Uterus (tissue), 4 donors: ENCODE measurements at places on chromosomes 4 and X. TPM values are rescaled to one million over a fixed set of nuclear protein-coding genes. Genes with fewer than 3 reads are reported as not detected.

Gene BBS12
- total RNA-seq: 3.6 TPM

DNA sequence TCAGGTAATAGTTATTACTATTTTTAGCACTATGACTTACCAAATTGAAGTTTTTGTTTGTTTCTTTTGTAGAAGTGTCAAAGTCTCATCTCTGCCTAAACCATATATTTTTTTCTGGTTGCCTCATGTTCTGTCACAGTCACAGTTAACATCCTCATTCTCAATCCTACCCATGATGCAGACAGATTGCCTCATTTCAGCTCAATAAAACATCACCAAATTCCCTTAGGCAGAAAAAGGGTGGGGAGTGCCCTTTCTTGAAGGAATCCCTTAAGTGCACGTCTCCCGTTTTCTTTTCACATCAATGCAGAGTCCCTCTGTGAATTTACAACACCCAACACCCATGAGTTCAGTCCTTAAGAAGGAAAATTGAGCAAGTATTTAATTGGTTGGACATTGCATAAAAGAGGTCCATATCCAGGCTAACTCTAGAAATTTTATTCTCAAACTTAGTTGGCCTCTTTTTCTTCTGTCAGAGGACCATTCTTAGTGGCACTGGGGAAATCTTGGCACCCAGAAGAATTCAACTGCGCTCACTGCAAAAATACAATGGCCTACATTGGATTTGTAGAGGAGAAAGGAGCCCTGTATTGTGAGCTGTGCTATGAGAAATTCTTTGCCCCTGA is 103.7 kb upstream of the BMPR1B start:
- H3K36me3 ChIP-seq: no peaks in the 10 kb centered on the region
- H3K27ac ChIP-seq: no peak overlapping the region
- no peak for DNase-seq
- H3K4me1 ChIP-seq: no peaks in the 10 kb centered on the region

DNA sequence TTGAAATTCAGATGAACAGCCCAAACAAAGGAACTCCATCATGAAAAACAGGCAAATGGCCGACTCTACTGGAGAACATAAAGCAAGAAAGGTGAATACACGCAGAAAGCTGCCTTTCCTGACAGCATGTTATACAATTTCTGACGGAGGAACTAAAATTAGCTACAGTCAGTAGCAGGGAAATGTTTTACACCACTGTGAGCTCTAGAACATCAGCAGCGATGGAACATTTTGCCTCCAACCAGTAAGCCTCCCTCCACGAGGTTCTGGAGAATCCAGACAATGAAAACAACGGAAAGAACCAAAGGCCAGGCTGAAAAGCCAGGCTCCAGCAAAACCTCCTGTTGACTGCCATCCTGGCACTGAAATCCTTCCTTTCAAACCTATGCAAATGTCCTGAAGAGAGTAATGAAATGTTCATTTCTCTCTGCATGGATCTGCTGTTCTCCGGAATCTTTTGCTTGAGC is 78.9 kb downstream of the IRF2 start:
- no peak overlapping the region for H3K27ac ChIP-seq
- no peak overlapping the region for H3K4me3 ChIP-seq
- H3K36me3 ChIP-seq: no peaks in the 10 kb centered on the region
- H3K27me3 ChIP-seq: no peaks in the 10 kb centered on the region
- DNase-seq: no peak

DNA sequence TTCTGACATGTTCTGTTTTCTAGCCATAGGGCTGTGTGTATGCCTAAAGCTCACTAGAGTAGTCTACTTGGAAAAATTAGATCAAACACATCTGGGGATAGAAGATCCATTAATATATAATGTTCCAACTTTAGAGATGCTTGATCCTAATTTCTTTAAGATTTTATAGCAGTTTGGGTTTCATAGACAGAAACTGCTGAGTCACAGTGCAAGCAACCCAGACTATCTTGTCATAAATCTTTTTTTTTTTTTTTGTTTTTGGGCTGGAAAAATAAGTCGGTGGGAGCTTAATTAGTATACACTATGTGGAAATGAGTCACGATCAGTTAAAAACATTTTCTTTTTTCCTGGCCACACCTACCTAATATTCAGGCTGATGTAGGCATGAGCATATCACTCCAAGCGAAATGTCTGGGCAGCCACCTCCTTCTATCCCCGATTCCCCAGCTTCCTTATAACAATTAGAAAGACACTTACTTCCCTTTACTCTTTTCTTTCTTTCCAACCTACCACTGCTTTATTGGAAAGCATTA is 58.2 kb upstream of the CASK start:
- no peaks in the 10 kb centered on the region for H3K36me3 ChIP-seq
- no peak for DNase-seq
- no peak overlapping the region for H3K4me3 ChIP-seq
- no peak overlapping the region for H3K27ac ChIP-seq
- H3K27me3 ChIP-seq: no peaks in the 10 kb centered on the region

Gene GAGE12F
- not detected for total RNA-seq

- no peaks in the 10 kb centered on the region for H3K4me1 ChIP-seq
- no peak overlapping the region for H3K27ac ChIP-seq
- no peaks in the 10 kb centered on the region for H3K36me3 ChIP-seq
- H3K27me3 ChIP-seq: no peaks in the 10 kb centered on the region
These were observed 78.7 kb upstream of the PDE5A start for GRCh38 chr4:119707336-119707735.

DNA sequence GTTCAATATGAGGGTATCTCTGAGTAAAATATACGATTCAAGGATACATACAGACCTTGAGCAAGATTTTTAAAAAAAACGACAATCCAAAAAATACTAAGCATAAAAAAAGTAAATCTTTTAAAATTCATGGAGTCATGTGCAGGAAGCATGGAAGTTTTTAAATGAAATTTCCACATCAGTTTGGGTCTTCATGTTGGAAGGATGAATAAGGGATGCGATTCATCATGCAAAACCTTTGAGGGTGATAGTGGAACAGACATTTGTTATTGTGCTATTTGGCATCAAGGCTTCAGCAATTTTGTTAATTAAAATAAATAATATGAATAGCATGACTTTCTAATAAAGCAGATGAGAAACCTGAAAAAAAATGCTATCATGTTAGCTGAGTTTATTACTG is 815.0 kb upstream of the PCDH10 start:
- H3K27ac ChIP-seq: no peak overlapping the region
- no peaks in the 10 kb centered on the region for H3K36me3 ChIP-seq
- no peak for DNase-seq
- H3K27me3 ChIP-seq: no peaks in the 10 kb centered on the region
- no peak overlapping the region for H3K4me3 ChIP-seq

GRCh38 chr4:10706236-10706635 is 21.7 kb upstream of the CLNK start:
- H3K27ac ChIP-seq: no peak overlapping the region
- H3K4me3 ChIP-seq: no peak overlapping the region
- no peaks in the 10 kb centered on the region for H3K36me3 ChIP-seq
- no peaks in the 10 kb centered on the region for H3K4me1 ChIP-seq

- DNase-seq: peak; percentile 41
- H3K27ac ChIP-seq: peak overlapping the region; percentile 62
- no peaks in the 10 kb centered on the region for H3K27me3 ChIP-seq
These were observed 178.7 kb upstream of the RBPJ start for GRCh38 chr4:26141911-26142638.

GRCh38 chrX:85052636-85053343 is 49.1 kb downstream of the APOOL start:
- DNase-seq: no peak
- no peak overlapping the region for H3K27ac ChIP-seq
- no peak overlapping the region for H3K4me3 ChIP-seq

- H3K27me3 ChIP-seq: no peaks in the 10 kb centered on the region
- no peaks in the 10 kb centered on the region for H3K4me1 ChIP-seq
- no peak overlapping the region for H3K27ac ChIP-seq
- no peak overlapping the region for H3K4me3 ChIP-seq
These were observed 10.8 kb upstream of the GAGE10 start for GRCh38 chrX:49292400-49293362.

Gene PWWP3B
- 20.6 TPM for total RNA-seq

- H3K36me3 ChIP-seq: no peaks in the 10 kb centered on the region
- H3K4me3 ChIP-seq: no peak overlapping the region
- H3K27me3 ChIP-seq: no peaks in the 10 kb centered on the region
- H3K4me1 ChIP-seq: no peaks in the 10 kb centered on the region
These were observed 14.2 kb downstream of the DHRSX start for GRCh38 chrX:2486476-2487133.

DNA sequence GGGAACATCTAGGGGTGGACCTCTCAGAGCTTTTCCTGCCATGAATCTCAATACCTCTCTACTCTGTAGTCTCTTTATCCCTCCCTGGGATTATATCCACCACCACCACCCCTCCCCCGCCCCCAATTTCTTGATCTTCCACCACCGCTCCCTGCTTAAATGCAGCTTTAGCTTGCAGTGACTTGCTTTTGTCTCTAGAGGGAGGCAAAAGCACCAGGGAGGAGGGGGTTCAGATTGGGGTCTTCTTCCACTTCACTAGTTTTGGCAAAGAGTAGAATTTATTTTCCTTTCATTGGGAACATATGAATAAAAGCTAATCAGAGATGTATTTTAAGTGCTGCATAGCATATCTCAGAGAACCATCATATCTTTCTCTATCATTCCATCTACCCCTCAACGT is 5.5 kb downstream of the ARHGAP36 start:
- no peaks in the 10 kb centered on the region for H3K4me1 ChIP-seq
- no peak overlapping the region for H3K27ac ChIP-seq
- H3K27me3 ChIP-seq: no peaks in the 10 kb centered on the region
- no peaks in the 10 kb centered on the region for H3K36me3 ChIP-seq
- H3K4me3 ChIP-seq: no peak overlapping the region
- no peak for DNase-seq

Gene AMBN
- total RNA-seq: not detected

DNA sequence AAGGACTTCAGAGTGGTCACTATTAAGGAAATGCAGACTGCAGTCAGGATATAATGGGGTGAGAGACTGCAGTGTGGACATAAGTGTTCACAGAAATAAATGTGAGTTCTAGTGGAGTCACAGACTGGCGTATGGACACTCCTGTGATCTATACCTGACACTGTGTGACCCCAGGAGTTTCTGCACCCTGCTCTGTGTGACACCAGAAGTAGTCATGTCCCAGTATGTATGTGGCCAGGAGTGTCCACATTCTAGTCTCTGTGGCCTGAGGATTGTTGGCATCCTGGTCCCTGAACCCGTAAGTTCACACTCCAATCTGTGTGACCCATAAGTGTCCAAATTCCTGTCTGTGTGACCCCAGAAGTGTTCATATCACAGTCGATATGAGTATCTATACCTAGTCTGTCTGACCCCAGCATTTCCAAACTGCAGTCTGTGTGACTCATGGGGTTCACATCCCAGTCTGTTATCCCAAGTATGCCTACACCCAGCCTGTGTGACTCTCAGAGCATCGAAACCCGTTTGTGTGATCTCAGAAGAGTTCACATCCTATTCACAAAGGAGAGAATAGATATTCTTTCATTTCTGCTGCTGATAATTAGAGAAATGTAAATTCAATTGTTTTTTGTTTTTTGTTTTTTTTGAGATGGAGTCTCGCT is 16.3 kb downstream of the WDR13 start:
- no peak for DNase-seq
- no peaks in the 10 kb centered on the region for H3K36me3 ChIP-seq
- H3K27me3 ChIP-seq: no peaks in the 10 kb centered on the region
- no peak overlapping the region for H3K4me3 ChIP-seq

GRCh38 chr4:6038711-6039110 is 20.5 kb upstream of the C4orf50 start:
- H3K27me3 ChIP-seq: no peaks in the 10 kb centered on the region
- no peaks in the 10 kb centered on the region for H3K4me1 ChIP-seq
- H3K4me3 ChIP-seq: no peak overlapping the region
- no peak for DNase-seq

Gene PDE6B
- total RNA-seq: 16.2 TPM

Gene POU4F2
- total RNA-seq: not detected

Gene STEEP1
- 5.6 TPM for total RNA-seq

DNA sequence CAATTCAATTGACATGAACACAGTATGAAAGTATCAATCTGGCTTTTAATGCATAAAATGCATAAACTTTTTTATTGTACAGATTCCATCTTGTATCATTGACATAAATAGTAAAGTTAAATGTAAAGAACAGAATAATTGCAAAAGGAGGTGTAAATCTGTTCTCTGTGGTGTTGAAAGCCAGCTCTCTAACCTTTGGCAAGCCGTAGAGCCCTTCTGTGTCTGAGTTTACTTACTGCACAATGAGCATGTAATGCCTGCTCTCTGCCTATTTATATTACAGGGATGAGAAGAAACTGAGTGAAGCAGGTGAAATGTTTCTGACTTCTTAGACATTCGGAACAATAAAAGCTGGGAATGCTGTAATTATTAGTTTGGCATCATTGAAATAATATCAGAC is 389.3 kb upstream of the EPHA5 start:
- no peaks in the 10 kb centered on the region for H3K27me3 ChIP-seq
- no peaks in the 10 kb centered on the region for H3K36me3 ChIP-seq
- no peak overlapping the region for H3K27ac ChIP-seq
- no peaks in the 10 kb centered on the region for H3K4me1 ChIP-seq

DNA sequence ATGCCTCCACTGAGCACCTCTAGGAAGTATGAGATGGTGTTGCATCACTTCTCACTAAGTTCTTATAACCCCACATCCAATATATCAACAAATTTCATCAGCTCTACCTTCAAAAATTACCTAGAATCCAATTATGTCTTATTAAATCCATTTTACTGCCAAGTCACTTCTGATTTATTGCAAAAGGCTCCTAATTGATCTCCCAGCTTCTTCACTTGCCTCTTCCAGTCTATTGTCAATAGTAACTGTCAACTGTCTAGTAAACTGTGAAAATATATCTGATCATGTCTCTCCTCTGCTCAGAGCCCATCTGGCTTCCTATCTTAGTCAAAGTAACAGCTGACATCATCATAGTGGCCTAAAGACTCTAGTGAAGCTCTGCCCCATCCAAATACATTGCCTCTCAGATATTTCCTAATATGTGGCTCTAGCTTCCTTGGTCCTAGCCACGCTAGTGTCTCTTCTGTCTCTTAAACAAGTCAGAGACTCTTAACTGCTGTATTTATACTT is 414.5 kb upstream of the ATOH1 start:
- no peaks in the 10 kb centered on the region for H3K27me3 ChIP-seq
- H3K27ac ChIP-seq: no peak overlapping the region
- H3K36me3 ChIP-seq: no peaks in the 10 kb centered on the region
- no peak for DNase-seq

DNA sequence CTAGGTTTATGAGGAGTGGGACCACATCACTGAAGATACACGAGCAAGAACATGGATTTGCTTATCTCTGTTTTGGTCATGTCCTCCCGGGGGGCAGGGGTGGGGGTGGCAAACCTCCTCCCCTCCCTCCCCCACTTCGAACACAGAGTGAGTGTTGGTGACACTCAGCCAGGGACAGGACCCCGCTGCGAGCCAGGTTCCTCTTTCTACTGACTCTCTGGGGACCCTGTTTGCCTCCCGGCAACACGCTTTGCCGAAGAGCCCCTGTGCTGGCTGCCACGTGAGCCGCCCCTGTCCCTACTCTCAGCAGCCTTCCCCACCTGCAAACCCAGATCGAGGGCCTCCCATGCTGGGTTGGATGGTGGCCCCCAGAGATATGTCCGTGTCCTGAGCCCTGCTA is 34.7 kb downstream of the P2RY8 start:
- H3K36me3 ChIP-seq: no peaks in the 10 kb centered on the region
- H3K4me3 ChIP-seq: no peak overlapping the region
- H3K27me3 ChIP-seq: no peaks in the 10 kb centered on the region

GRCh38 chrX:120517936-120518335 is 42.8 kb downstream of the CUL4B start:
- no peaks in the 10 kb centered on the region for H3K27me3 ChIP-seq
- H3K4me3 ChIP-seq: no peak overlapping the region
- no peaks in the 10 kb centered on the region for H3K36me3 ChIP-seq
- H3K4me1 ChIP-seq: no peaks in the 10 kb centered on the region
- no peak overlapping the region for H3K27ac ChIP-seq
